ENCODE measurements at places on chromosomes 7 and 10.

GRCh38 chr7:116912269-116912909 is 40.9 kb upstream of the ST7 start:
- peak; percentile 5 for DNase-seq

DNA sequence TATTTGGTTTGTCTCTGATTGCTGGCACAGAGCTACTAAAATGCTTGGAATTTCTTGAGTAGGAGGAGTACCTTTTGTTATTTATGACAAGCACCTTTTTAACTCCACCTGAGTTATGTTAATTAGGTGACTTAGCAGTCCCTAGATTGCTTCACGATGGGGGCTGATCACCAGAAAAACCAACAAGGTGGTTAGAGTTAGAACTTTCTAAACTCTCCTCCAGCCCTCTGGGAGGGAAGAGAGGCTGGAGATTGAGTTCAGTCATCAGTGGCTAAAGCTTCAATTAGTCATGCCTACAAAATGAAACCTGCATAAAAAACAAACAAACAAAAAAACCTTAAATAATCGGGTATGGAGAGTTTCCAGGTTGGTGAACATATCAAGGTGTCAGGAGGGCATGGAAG is 23.6 kb upstream of the ING3 start:
- DNase-seq = no peak

DNA sequence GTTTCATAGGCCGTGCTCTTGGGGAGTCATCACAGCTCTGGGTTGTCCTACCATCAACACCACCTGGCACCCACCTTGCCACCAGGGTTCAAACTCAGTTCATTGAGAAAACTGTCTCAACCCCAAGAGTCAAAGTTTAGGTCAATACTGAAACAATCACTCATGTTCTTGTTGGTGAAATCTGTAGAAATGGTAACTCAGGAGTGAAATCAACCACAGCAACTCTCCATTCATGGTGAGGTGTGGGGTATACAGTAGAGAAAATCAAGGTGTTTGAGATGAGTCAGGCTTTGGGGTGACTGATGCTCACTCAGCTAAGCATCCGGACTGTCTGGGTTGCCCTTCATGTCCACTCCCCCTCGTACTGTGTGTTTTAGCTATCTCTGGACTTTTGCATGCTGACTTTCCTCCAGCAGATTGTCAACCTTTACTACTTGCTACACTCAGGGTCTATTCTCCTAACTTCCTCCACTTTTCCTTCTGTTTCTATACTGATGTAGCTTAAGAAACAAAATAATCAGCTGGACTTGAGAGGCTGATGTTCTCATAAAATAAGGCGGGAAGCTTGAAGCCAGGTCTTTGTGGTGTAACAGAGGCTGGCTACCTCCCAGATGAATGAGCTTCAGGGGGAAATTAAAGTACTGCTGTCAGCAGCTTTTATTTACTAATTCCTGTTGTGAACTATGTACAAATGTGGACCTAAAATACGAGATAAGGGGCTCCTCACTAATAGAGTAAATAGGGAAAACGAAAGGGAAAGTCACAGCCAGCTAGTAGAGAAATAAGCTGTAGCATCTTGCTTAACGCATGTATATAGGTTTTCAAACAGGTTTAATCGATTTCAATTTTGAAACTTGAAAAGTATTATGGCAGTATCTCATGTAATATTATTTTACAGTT is 173.6 kb upstream of the AKR1E2 start:
- no peak for DNase-seq

DNA sequence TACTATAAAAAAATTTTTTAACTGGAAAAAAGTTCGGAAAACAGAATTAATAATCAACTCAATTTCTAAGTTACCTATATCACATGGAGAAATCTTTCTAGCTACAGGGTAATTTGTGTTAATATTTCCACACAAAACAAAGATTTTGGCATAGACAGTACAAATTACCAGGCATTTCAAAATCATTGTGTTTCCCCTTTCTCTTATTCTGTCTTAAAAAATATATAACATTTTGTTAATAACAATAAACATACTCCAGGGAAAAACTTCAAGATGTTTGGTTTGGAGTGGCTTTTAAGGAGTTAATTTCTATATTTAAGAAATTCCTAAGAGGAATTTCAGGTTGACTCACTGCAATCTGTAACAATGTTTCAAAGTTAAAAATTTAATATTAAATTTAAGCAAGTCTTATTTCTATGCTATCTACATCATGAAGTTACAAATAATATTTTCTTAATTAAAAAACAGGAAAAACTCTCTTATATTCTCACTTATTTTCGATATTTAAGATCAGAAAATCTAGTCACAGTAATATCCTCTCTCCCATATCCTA is 132.6 kb downstream of the NRBF2 start:
- no peak for DNase-seq

GRCh38 chr10:89019569-89020327 is 29.1 kb downstream of the FAS start:
- DNase-seq = no peak

GRCh38 chr7:15475808-15476530 is 85.8 kb downstream of the AGMO start:
- peak; percentile 13 for DNase-seq

DNA sequence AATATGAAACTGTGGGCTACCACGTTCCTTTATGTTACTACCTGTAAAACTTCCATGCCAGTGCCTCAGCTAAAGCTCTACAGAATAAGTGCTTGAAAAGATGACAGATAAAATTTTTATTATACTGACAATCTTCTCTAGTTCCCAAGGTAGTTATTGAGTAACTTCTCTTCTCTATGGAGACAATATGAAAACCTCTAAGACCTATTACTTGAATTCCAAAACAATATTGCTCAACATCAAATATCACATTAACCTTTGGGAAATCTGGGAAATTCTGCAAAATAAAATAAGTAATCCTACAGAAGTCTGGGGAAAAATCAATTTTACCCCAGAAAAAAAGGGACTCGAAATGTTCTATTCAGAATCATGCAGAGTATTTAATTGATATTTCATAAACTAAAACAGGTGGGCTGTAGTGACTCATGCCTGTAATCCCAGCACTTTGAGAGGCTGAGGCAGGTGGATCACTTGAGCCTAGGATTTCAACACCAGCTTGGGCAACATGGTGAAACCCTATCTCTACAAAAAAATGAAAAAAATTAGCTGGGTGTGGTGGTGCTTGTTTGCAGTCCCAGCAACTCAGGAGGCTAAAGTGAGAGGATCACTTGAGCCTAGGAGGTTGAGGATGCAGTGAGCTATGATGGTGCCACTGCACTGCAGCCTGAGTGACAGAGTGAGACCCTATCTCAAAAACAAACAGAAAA is 23.8 kb upstream of the ANK3 start:
- peak; percentile 26 for DNase-seq

GRCh38 chr10:17811146-17811865 is 2.2 kb downstream of the MRC1 start:
- peak; percentile 5 for DNase-seq

DNA sequence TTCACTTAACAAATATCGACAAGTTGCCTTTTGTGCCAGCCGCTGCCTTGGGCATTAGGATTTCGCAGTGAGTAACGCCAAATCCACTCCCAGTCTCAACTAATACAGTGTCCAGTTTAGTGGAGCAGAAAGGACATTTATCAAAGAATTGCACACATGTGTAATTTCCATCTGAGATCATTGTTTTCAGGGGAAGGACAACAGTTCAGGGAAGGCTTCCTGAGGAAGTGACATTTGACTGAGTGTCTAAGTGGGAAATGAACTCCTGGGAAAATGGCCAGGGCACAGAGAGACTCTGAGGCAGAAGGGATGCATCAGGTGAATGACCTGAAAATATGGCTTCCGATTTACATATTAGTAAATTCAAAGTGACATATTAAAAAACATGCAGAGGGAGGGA is 89.4 kb downstream of the ITGA8 start:
- no peak for DNase-seq

DNA sequence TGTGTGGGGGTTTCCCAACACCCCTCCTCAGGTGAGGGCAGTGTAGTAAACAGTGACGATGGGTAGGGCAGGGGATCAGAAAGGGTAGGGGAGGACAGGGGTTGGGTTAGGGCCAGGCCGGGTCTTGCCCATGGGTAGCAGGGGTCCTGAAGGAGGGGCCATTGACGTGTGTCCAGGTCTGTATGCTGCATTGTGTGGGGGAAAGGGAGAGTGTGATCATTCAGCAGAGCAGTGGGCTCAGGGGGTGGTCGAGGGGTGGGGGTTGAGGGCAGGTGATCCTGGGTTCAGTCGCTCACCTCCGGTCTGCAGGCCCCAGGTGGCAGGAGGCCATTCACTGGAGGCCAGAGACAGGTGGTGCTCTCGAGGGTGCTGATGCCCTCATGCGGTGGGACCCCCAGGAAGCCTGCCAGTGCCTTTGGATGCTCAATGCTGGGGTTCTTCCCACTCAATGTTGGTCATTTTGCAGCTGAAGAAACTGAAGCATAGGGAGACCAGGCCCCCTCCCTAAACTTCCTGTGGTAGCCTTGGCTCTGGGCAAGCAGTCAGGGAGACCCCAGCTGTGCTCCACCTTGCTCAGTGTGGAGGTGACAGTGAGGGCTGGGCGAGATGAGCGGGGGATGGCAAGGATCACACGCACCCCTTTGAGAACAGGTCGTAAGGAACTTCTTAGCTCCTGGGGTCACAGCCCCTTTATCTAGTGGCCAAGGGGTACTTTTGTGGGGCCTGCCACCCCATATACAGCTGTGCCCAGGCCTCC is 48.8 kb upstream of the CAMK2B start:
- DNase-seq = no peak

DNA sequence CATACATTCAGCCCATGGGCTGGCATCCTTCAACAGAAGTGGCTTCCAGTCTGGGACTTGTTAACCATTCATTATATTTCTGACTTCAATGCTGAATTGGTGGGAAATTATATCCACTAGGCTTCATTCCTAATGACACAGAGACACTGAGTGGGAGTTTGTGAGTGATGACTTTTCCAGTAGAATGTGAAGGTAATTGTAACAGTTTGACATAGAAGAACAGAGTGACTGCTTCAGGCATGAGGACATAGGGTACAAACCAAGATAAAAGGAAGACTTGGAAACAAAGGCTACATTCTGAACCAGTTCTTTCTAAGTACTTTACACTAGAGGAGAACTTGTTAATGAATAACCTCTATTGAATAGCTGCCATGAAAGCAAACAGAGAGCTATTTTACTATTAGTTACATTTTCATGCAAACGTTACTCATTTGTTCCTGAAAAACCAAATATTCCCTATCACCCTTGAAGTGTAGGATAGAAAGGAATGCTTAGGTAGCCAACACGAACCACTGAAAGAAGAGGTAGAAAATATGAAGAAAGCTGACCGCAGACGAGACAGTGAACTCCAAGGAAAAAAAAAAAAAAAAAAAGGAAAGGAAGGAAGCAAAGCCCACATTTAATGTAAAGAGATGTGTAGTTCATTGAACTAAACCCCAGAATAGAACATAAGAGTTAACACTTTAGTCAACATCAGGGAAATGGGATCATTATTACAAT is 237.0 kb upstream of the SEMA3C start:
- DNase-seq = no peak

DNA sequence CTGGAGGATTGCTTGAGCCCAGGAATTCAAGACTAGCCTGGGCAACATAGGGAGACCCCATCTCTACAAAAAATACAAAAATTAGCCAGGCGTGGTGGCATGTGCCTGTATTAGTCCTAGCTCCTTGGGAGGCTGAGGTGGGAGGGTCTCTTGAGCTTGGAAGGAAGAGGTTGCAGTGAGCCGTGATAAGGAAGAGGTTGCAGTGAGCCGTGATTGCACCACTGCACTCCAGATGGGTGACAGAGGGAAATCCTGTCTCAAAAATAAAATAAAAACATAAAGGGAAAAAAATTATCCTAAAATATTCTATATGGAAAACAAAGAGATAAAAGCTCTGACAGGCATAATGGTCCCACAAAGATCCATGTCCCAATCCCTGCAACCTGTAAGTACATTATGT is 87.9 kb upstream of the KAT6B start:
- DNase-seq = no peak

DNA sequence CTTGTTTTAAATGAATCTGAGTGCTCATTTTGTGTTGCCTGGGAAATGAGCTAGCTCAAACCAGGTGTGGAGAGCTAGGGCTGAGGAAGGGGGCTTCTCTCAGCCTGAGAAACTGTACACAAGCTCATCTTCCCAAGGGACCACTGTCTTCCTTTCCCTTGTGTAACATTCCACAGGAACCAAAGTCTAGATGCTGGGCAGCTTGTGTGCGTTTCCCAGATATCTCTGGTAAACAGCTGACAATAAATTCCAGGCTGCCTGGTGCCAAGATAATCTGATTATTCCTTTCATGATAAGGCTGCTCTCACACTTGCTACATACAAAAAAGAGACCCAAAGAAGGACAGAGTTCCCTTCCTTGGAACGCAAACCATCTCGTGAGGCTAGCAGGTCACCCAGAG is 33.1 kb upstream of the MKLN1 start:
- no peak for DNase-seq

DNA sequence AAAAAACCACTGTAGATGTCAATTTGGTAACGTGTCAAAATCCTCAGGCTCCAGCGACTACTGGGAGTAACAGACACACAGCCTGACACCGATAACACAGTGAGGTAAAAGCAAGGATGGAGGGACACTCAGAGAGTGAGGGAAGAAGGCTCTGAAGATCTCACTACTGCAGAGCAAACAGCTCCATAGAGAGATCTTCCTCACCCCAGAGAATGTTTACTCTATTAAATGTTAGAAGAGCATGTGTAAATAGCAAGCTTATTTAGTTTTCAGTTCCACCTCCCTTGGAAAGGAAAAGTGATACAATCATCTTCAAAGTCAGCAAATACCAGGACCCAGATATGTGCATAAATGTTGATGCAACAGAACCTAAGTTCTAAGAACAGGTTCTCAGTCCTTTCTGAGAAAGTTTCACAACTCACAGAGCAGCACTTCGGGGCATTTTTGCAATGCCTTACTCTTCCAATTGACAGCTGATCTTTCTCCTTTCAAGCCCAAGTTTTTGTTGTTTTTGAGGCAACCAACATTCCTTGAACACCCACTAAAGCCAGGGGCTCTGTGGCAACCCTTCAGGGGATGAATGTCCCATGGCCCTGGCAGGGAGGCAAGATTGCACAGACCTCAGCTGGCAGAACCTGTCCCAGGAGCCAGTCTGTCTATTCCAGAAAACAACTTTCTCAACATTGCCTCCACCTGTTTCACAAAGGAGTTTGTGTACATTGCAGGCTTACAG is 177.4 kb downstream of the SFMBT2 start:
- DNase-seq = no peak

- peak; percentile 71 for DNase-seq
Measured at GRCh38 chr7:45203936-45204445, 46.4 kb downstream of the RAMP3 start.

DNA sequence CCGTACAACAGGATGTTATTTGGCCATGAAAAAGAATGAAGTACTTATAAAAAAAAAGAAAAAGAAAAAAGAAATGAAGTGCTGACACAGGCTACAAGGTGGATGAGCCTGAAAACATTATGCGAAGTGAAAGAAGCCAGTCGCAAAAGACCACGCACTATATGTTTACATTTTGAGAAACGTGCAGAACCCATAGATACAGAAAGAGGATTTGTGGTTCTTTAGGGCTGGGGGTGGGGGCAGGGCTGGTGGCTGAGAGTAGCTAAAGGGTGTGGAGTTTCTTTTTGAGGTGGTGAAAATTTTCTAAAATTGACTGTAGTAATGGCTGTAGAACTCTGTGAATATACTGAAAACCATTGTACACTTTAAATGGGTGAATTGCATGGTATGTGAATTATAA is 86.0 kb upstream of the FAM20C start:
- no peak for DNase-seq

GRCh38 chr10:17544465-17544864 is 72.7 kb downstream of the HACD1 start:
- peak; percentile 39 for DNase-seq
